ENCODE measurements at places on chromosomes 16 and 17.

DNA sequence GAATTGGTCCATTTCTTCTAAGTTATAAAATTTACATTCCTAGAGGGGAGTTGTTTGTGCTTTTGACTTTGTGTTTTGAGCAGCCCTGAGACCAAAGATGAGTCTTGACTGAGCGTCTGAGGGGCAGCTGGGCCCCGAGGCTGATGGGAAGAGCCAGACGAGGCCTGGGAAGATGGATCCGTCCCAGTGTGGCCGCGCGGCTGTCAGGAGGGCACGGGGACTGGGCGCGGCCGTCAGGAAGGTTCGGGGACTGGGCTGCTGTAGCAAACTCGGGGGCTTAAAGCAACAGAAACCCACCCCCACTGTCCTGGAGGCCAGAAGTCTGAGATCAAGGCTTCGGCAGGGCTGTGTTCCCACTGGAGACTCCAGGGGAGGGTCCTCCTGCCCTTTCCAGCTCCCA lies 38.2 kb upstream of the GNG13 start:
- DNase-seq = no peak

GRCh38 chr17:50558581-50558940 lies 2.0 kb upstream of the CACNA1G start:
- DNase-seq = no peak

GRCh38 chr16:67945392-67945933 lies 1.5 kb upstream of the LCAT start:
- DNase-seq = no peak

DNA sequence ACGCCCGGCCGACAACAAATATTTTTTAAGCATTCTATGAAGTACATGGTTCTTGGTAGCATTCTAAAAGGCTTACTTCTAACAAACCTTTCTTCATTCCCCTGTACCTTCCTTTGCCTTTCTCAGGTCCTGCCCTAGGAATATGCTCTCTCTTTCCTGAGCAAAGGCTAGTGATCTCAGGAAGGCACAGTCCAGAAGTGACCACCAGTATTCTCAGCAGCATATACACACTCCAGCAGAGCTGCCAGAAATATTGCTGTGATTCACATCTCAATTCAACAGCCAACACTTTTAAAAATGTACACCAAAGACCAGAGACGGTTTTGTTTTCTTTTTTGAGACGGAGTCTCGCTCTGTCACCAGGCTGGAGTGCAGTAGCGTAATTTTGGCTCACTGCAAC lies 41.4 kb upstream of the ANKFY1 start:
- no peak for DNase-seq

DNA sequence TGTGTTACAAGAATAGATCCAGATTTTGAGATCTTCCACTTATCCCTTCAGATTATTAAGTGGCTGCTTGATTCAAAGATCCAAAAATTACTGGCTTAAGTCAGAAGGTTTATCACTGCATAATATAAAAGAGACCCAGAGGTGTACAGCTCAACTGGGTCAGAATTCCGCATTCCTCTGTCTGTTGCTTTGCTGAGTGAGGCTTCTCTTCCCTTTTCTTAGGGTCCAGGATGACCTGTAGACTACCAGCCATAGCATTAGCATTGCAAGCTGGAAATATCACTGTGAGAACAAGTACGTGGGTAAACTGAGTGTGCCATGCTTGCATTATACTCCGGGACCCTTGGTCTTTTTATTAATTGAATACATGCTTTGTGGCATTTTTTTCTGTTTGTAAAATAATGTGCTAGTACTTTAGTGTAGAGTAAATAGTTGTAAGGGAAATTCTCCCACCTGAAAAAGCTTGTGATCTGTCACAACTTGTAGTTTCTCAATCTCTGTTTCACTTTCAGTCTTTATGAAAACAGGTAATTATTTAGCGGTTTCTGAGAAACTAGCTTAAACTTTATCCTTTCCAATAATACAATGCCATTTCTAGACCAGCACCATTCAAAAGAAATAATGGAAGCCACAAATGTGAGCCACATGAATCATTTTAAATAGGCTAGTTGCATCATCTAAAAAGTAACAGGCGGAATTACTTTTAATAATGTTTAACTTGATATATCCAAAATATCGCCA lies 61.6 kb downstream of the TNRC6C start:
- no peak for DNase-seq

- DNase-seq = no peak
These were observed 2.4 kb upstream of the CBFB start for GRCh38 chr16:67026570-67026969.

- DNase-seq = no peak
These were observed 221.2 kb upstream of the N4BP1 start for GRCh38 chr16:48831076-48831722.

Data from activated naive CD4-positive, alpha-beta T cell treated with anti-CD3 and anti-CD28 coated beads, Interleukin-2, amount 50 U/mL, for 72 hours (primary cell).